SJSA1 (cell line): ENCODE measurements at places on chromosomes 13 and 19. TPM values are rescaled to one million over a fixed set of nuclear protein-coding genes. Genes with fewer than 3 reads are reported as not detected.

- H3K36me3 ChIP-seq = no peaks in the 10 kb centered on the region
- no peaks in the 10 kb centered on the region; the same call in none of the 2 replicates for H3K27me3 ChIP-seq
- H3K4me3 ChIP-seq = no peak overlapping the region
- no peak overlapping the region for H3K27ac ChIP-seq
Measured at GRCh38 chr13:46086985-46087384, 17.8 kb downstream of the CPB2 start.

- no peaks in the 10 kb centered on the region for H3K36me3 ChIP-seq
- H3K4me3 ChIP-seq = no peak overlapping the region
- peaks cover 14% of the 10 kb centered on the region for H3K4me1 ChIP-seq
Measured at GRCh38 chr13:40220299-40220935, 446.0 kb downstream of the FOXO1 start.

- peaks cover 10% of the 10 kb centered on the region for H3K4me1 ChIP-seq
- H3K27ac ChIP-seq = no peak overlapping the region
- H3K4me3 ChIP-seq = no peak overlapping the region
- no peaks in the 10 kb centered on the region for H3K36me3 ChIP-seq
- H3K27me3 ChIP-seq = no peaks in the 10 kb centered on the region
Measured at GRCh38 chr19:6022570-6023064, 44.7 kb upstream of the RANBP3 start.

The LILRA1 gene
- total RNA-seq = not detected in 2 replicates
